Stimulated activated CD8-positive, alpha-beta memory T cell treated with anti-CD3 and anti-CD28 coated beads, Interleukin-7, amount 100 ng/mL, for 24 hours (primary cell): ENCODE measurements at places on chromosomes 1 and 21.

- no peak for DNase-seq
These were observed 21.2 kb upstream of the SYCP1 start for GRCh38 chr1:114833421-114833820.

GRCh38 chr1:36411674-36412648, 14.3 kb upstream of the LSM10 start:
- no peak for DNase-seq

DNA sequence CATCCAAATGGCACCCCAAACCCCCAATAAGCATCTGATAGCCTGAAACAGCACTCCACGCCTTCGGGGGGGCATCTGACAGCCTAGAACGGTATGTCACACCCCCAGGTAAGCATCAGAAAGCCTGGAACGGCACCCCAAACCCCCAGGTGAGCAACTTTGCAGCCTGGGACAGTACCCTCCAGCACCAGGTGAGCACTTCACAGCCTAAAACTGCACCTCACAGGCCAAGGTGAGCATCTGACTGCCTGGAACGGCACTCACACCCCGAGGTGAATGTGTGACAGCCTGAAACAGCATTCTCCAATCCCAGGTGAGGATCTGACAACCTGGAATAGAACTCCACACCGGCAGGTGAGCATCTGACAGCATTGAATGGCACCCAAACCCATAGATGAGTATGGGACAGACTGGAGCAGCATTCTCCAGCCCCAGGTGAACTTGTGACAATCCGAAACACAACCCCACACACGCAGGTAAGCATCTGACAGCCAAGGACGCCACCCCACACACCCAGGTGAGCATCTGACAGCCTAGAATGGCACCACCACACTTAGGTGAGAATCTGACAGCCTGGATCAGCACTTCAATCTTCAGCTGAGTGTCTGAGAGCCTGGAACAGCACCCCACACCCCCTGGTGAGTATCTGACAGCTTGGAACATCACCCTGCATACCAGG, 18.3 kb upstream of the MMEL1 start:
- DNase-seq: no peak

DNA sequence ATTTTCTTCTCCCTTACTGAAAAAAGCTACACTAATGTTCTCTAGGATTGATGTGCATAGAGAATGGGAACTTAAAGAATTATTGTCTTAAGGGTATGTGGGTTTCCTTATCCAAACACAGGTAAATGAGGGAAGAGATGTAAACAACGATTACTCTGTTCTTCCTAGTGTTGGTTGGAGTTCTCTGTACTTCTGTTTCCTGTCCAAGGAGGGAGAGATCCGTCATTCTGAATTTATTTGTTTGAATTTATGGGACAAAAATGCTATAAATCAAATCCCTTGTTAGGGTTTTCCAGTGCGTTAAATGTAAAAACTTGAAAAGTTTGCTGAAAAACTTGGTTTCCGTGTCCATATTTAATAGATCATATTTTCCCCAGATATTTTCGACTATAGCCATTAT, 29.6 kb downstream of the LAMC1 start:
- DNase-seq: no peak

DNA sequence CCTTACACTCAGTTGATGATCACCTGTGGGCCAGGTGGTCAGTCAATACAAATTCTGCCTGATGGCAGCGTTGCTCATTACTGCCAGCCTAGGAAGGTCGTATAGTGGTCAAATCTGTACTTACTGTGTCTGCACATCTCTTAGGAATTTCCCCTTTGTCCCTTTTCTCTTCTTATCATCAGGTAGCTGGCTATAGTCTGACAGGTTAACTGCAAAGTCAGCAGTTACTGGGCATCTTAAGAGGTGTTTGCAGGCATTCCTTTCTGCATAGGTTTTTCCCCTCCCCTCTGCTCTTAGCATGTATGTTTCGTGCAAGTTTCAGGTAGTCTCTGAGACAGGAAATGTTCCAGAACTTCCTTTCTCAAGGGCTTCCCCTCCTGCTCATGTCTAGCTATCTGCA, 298.7 kb downstream of the LRRIQ3 start:
- no peak for DNase-seq

- no peak for DNase-seq
These were observed 23.4 kb downstream of the LDLRAP1 start for GRCh38 chr1:25566730-25567341.

- no peak for DNase-seq
These were observed 11.5 kb upstream of the ATP2B4 start for GRCh38 chr1:203615061-203615581.

- no peak for DNase-seq
These were observed 32.9 kb downstream of the GPA33 start for GRCh38 chr1:167057241-167057688.

- DNase-seq: no peak
These were observed 1.7 kb upstream of the CLDN14 start for GRCh38 chr21:36481639-36482038.

DNA sequence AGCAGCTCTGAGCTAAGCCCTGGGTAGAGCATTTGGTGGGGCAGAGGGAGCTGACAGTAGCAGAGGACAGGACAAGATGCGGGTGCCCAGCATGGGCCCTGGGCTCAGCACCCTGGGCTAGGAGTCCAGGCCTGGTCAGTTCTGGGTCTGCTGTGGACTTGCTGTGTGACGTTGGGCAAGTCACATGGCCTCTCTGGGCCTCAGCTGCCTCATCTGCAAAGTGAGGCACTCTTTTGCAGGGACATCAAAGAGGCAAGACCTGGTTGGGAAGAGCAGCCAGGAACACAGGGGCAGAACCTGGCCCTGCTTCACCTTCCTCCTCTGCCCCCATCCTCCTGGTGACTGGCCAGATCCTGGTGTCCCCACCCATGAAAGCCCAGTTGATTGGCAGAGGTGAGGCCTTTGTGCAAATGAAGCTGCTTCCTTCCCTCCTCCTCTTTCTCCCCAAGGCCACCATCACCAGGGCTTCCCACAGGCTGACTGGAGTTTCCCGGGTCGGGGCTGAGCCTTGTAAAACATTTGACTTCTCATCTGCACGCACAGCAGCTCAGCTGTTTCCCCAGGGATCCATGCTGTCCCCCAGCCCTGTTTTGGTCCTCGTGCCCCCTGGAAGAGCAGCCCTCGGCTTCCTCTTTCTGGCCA, 350.5 kb downstream of the MATN1 start:
- DNase-seq: no peak

- DNase-seq: no peak
These were observed at the start of gene CSF1 for GRCh38 chr1:109910123-109910962. Gene CSF1, plus strand, starts transcription at chr1:109910849. Its CDS starts 175 bp downstream, at chr1:109911024.

GRCh38 chr1:24575905-24576587, 20.2 kb downstream of the NCMAP start:
- no peak for DNase-seq

- no peak for DNase-seq
These were observed 189.2 kb upstream of the VAMP3 start for GRCh38 chr1:7581754-7582459.

- no peak for DNase-seq
These were observed 103.1 kb downstream of the ATP6V1G3 start for GRCh38 chr1:198437332-198437731.

- no peak for DNase-seq
These were observed 484.9 kb downstream of the NPHP4 start for GRCh38 chr1:5507340-5507739.

DNA sequence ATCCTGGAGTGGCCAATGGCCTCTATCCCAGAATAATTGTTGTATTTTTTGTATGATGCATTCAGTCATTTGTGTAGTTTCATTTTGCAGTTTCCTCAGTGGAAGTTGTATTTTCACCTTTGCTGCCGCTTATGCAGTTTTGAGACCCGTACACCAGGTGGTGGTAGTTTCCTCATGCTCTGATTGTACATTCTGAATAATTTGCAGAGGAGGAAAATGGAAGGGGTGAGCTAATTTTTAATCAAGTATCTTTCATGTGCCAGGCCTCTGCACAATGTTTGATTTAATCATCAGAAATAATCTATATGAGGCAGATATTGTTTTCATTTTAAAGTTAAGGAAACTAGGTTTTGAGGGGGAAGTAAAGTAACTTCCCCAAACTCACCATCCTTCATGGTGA, 29.5 kb downstream of the HLX start:
- DNase-seq: no peak

GRCh38 chr1:88186911-88187310, 497.2 kb upstream of the PKN2 start:
- DNase-seq: no peak

DNA sequence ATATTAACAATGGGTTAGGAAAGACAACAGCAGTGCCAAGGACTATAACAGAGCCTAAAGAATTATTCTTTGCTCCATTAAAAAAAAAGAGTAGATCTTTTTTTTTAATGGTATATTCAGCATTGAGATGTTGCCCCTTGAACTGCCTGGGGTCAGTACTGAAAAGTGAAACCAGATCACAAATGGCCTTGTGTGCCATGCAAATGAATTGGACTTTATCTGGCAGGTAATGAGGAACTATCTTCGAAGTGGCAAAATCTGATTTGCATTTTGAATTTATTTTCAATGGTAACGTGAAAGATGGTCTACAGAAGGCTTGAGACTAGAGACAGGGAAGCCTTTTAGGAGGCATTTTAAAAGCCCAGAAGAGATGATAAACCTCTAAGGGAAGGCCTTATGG, 21.4 kb upstream of the PKN2 start:
- no peak for DNase-seq

DNA sequence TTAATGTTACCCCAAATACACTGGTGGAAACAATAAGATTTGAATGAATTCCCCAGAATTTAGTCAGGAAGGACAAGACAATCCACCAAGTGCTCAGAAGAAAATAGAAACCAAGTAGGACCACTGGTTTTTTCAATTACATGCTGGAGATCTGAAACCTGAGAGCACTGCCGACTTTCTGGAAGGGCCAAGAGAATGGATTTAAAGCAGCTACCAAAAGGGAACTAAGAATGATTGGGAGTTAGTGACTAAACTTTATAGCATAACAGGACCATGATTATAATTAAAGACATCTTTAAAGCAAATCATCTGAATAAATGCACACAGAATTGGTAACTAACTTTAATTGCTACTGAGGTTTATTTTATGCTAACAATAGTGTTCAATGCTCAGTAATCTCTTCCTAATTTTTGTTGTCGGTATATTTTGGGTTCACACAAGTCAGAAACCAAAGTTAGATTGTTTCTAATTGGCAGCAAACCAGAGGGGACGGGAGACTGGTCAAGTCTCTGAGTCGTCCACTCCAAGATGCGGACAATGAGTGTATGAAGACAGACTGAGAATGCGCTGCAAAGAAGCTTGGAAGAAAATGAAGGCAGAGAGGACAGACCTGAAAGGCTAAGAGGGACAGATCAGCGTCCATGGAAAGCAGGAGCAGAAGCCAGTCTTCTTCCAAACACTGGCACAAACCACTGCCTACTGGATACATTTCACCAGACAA, 2.3 kb upstream of the RGS13 start:
- no peak for DNase-seq

DNA sequence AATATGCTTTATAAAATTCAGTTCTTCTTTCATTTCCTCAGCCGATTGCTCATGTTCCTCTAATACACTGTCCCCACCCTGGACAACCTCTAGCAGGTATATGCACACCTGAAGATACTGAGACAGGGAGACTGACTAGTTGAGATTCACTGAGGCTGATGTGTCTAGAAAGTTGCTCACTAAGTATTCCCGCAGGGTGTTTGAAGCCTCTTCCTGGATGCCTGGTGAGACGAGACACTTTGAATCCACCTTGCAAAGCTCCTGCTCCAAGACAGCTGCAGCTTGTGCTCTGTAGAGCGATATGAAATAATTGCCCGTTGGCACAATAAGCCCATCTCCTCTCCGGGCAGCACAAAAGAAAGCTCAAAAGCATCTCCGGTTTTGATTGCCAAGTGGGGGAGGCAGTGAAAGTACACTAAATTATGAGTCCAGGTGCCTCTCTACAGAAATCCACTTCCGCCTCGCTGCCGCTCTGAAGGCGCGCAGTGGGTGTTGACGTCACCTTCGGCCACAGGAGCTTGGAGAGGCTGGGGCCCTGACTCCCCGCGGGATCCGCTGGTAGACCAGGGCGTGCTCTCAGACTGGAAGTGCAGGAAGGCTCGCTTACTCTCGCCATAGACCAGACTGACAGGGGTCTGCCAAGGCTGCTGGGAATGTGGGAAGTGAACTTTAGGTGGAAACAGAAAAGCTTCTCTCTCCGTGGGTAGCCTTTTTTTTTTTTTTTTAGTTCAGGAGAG, 46.3 kb downstream of the GPA33 start:
- peak; percentile 31 for DNase-seq

DNA sequence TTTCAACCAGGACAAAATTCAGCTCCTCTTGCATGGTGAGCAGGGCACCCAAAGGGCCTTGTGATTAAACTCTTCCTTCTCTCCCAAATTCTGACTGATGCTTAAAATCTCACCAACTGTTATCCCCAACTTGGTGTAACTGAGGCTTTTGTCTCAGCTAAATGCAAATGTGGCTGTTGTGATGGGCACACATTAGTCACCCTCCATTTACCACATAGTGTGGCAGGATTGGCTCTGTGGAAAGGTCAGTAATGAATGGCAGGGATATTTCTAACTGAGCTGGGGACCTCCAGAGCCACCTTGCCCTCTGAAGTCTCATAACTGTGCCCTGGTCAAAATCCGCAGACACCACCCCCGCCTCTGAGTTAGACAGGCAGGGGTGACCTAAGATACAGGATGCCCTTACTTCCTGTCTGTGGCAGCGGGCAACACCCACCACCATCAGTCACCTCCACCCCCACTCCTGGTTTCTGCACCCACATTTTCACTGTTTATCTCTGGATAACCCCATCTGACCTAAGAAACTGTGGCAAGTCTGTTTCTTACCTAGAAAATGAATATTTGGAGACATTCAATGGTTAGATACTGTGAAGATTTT, 25.4 kb upstream of the RGS16 start:
- peak; percentile 15 for DNase-seq

DNA sequence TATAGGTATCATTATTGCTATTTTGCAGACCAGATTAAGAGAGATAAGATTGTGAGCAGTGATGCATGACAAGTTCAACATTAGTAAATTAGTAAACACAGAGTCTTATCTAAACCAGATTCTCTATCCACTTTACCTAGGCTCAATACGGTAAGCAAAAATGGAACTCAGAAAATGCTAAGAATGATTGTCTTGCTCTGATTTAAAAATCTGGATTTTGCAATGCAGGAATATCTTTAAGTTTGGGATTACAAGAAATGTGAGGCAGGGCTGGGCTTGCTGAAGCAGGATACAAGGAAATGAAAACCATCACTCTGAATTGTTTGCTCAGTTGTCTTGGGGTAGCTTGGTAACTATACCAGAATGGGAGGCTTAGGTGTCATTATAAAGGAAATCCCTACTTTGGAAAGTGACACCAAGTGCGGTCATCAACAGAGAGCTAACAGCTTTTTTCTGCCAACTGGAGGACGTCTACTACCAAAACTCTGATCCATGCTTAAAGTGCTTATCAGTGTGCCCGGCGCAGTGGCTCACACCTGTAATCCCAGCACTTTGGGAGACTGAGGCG, 332.7 kb upstream of the RUNX1 start:
- DNase-seq: no peak
